BE2C (cell line): ENCODE measurements at places on chromosomes 7 and 10.

GRCh38 chr10:129919358-129919757 lies 44.7 kb downstream of the EBF3 start:
- no peak for DNase-seq

- DNase-seq = no peak
Observed at GRCh38 chr7:16091701-16092310, 329.5 kb downstream of the CRPPA start.

GRCh38 chr7:29042824-29043231 lies 84.7 kb upstream of the TRIL start:
- no peak for DNase-seq

DNA sequence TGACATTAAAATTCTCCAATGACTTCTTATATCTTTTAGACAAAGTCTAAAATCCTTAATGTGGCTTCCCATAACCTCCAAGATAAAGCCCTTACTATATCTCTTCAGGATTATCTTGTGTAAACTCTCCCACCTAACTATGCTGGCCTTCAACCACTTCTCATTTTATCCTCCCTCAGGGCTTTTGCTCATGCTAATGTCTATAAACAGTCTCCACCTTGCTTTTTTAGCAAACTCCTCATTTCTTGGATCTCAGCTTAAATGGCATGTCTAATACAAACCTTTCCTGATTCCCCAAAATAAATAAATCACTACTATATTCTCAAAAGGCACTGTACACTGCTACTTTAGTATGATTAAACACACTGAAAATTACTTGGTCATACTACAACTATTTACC lies 181.2 kb downstream of the LRRN3 start:
- DNase-seq = no peak

DNA sequence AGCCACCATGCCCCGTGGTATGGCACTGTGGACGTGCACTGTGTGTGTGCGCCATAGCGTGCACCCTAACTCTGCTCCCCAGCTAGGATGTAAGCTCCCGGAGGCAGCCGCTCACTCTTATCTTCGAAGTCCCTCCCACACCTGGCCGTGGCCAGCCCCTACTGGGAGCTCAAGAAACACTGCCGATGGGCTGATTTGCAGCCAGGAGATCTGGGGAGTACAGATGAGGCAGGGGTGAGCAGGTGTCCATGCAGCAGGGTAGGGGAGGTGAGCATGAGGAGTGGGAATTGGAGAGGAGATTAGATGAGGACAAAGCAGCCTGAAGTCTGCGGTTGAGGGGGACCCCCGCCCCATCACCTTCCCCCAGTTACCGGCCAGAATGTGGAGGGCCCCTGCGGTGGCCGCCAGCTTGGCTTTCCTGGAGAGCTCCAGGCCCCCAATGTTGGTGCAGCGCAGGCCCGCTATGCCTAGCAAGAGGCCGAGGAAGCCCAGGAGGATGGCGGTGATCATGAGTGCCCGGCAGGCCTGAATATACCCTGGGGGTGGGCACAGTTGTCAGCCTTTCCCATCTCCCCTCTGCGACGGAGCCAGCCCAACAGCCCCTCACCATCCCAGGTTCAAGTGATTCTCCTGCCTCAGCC lies 3.6 kb downstream of the CLDN15 start:
- no peak for DNase-seq
